ENCODE measurements at places on chromosomes 1 and 21.

GRCh38 chr1:70497152-70497551 is 86.1 kb downstream of the CTH start:
- no peak for DNase-seq

- DNase-seq = no peak
Observed at GRCh38 chr1:67766141-67766978, 66.9 kb downstream of the GNG12 start.

DNA sequence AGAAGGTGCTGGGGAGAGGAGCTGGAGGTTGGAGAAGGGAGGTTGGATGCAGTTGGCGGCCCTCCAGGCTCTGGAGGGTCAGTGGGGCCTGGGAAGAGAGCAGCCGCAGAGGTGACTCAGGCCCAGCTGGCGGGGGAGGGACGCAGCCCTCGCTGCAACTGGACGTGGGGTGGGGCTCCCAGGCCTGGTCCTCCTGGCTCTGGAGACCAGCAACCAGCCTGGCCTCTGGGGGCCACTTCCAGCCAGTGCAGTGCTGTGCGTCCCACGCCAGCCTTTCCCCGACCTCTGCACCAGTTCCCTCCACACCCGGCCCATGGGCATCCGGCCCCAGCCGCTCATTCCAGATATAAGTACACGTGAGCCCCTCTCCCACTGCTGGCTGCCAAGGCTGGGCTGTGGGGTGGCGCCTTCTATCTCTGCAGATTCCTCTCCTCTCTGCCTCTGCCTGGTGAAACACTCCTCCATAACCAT is 38.0 kb upstream of the COL18A1 start:
- peak; percentile 91 for DNase-seq

- no peak for DNase-seq
Observed at GRCh38 chr1:230735447-230735846, 11.7 kb upstream of the CAPN9 start.

- DNase-seq = no peak
Observed at GRCh38 chr1:153717330-153717729, 10.5 kb upstream of the INTS3 start.

- no peak for DNase-seq
Observed at GRCh38 chr1:112146201-112146715, 156.8 kb upstream of the KCND3 start.

DNA sequence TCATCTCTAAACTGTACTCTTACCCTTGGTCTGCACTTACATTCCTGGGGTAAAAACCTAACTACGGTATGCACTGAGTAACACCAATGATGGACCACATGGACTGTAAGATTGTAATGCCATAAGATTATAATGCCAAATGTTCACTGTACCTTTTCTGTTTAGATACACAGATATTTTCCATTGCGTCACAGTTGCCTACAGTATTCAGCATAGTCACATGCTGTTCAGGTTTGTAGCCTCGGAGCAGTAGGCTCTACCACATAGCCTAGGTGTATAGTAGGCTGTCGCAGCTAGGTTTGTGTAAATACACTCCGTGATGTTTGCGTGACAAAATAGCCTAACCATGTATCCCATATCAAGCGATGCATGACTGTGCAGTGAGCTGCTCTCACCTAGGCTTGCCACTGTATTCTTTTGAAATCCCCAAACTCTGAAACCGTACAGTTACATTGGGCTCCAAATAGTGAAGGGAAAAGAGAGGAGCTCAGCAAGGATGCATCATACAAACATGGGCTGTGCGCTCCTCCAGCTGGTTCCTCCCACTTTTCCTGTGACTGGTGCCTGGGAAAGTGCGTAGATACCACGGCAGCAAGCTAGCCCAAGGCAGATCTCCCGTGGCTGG is 35.2 kb downstream of the CFAP57 start:
- no peak for DNase-seq

DNA sequence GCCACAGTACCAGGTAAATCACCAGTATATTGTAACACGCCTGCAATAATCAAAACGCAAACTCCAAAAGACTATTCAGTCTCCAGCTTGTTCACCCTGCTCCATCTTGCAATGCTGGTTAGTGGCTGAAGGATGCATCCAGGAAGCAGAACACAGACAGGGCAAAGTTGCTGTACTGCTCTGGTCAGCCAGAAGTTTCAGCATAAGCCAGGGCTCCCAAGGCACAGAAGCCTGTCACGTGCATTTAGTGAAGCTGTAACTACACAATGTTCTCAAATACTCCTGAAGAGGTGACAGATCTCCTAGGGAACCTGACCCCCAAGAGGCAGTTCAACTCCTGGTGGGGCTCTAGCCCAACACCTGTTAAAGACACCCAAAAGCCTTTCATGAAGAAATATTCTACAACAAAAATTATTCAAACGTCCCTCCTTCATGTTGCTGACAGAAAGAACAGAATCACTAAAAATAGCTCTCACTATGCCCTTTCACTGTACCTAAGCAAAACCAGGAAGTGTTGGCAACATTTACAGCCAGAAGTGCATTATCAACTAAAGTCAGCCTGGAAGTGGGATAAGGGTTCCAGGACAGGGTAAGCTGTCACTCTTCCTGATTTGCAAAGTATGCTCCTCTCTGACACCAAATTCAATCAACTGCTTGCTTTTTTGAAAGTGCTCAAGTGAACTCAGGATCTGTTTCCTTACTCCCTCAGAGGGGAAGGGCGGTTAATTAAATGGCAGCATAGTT is 52.1 kb downstream of the SLC35D1 start:
- DNase-seq = no peak

- DNase-seq = no peak
Observed at GRCh38 chr1:94280541-94280940, 43.2 kb upstream of the ARHGAP29 start.

- no peak for DNase-seq
Observed at GRCh38 chr1:64194168-64195080, 9.0 kb upstream of the UBE2U start.

GRCh38 chr1:66929691-66929998 is 4.9 kb downstream of the MIER1 start:
- no peak for DNase-seq

DNA sequence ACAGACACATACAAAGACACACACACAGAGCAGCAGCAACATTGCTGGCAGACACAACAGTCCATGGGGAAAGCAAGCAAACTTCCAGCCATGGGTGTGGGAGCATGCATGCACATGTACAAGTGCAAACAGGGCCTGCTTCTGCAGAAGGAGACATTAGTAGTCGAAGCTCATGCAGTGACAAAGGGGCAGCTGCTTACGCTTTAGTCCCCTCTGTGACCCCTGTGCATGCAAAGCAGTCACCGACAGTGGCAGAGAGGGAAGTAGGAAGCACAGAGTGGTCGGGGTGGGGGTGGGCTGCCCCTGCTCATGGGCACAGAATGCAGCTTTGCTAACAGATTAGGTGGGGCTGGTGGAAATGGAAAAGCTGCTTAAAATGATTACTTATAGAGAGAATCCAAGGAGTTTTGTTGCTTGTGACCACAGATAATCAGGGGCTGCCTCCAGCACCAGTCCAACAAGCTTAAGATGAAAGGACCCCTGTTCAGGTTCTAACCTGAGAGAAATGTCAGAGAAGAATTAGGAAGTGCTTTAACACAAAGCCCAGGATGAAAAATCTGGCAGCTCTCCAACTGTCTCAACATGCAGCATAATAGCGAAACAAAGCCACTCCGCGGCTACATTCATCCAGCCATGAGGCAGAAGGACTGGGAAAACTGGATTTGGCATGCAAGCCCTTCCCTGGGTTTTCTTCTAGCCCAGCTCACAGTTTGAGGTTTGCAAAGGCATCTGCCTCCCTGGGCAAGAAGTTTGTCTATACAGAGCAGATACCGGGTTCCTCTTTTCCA is 378.9 kb downstream of the KCNH1 start:
- DNase-seq = no peak

- no peak for DNase-seq
Observed at GRCh38 chr1:238642231-238642630, 744.1 kb upstream of the CHRM3 start.

DNA sequence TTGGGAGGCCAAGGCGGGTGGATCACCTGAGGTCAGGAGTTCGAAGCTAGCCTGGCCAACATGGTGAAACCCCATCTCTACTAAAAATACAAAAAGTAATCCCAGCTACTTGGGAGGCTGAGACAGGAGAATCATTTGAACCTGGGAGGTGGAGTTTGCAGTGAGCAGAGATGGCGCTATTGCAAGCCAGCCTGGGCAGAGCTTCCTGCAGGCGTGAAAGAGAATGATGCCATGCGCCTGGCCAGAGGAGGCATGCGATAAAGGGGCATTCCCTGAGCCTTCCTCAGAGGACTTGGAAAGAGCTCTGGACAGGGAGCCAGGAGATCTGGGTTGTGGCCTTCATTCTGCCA is 3.2 kb downstream of the E2F2 start:
- no peak for DNase-seq

DNA sequence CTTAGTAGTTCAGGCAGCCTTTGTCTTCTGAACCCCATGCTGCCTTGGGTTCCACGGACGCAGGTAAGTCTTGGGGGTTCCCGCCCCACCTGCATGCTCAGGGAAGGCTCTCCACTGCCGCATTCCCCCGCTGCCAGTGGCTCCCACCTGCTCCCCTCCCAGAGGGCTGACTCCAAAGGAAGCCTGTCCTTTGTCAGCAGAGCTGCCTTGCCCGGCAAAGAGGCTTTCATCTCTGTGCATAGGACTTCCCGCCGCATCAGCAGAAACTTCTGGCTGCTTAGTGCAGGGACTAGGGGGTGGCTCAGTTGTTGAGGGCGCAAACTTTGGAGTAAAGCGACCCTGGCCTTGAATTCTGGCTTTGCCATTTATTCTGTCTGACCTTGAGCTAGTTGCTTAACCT is 25.2 kb upstream of the ACTL8 start:
- DNase-seq = no peak

DNA sequence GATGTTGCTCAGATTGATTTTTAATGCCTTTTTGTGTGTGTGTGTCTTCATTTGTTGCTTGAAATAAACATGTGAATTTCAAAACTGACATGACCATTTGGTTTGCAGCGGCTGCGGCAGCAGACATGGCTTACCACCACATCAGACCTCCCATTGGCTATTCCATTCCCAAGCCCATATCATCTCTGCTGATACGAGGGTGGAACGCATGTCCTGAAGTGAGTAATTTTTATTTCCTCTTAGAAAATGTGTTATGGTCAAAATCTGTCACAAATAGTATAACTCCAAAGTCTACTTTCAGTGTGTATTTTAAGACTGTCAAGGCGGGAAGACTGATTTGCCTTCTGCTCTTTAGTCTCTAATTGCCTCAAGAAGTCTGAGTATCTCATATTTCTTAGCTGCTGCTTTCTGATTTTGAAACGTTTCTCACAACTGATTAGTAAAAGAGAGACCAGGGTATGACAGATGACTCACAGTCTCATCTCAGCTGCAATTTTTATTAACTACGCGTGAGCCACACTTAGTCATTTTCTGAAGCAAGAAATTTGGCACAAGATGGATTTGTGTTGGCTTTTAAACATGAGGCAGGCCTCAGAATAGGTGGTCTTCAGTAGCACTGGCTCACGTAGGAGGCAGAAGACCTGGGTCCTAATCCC is 49.0 kb downstream of the LRRC53 start:
- DNase-seq = no peak

GRCh38 chr21:37555672-37556261 is 189.2 kb downstream of the DYRK1A start:
- peak; percentile 62 for DNase-seq

- DNase-seq = no peak
Observed at GRCh38 chr1:38073534-38074301, 27.1 kb upstream of the POU3F1 start.

- DNase-seq = no peak
Observed at GRCh38 chr1:211829343-211830054, 1.1 kb downstream of the LPGAT1 start.

GRCh38 chr1:5273280-5274003 is 619.0 kb downstream of the AJAP1 start:
- DNase-seq = no peak

GRCh38 chr1:54081306-54082270 is 28.2 kb downstream of the TCEANC2 start:
- no peak for DNase-seq

- DNase-seq = no peak
Observed at GRCh38 chr1:32361674-32362473, 411 bp downstream of the FAM229A start.

GRCh38 chr1:71882226-71882625 is 400.1 kb downstream of the NEGR1 start:
- no peak for DNase-seq

GRCh38 chr21:33848249-33848953 is 67.2 kb downstream of the ATP5PO start:
- DNase-seq = no peak

- no peak for DNase-seq
Observed at GRCh38 chr1:44559330-44559729, 115.0 kb downstream of the TMEM53 start.

DNA sequence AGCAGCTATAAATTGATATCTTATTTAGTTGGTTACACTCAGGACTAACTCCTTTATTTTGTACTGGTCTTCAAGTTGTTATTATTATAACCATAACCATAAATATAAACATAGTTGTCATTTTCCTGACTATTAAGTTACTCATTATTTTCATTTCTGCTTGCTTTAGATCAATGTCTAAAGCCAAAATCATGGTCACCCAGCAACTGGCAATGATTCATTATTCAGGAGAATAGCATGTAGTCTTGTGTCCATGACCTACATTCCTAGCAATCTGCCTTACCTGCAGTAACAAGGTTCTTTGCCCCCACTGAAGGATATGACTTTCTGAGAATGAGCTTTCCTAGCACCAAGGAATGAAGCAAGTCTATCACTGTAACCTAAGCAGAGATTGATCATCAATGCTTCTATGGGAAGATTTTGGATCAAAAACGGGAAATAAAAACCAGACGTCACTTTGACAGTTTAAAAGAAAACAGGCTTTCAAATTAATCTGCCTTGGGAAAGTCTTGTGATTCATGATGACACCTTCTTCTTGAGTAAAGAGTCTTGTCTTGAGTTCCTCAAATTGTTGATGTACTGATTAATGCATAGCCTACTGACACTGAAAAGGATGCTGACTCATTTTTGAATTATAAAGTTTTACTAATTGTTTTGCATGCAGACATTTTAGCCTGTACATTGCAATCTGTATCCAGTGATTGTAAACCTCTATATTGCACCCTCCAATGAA is 203.3 kb upstream of the IVNS1ABP start:
- no peak for DNase-seq

- peak; percentile 79 for DNase-seq
Observed at GRCh38 chr1:227885648-227886502, 61.9 kb downstream of the WNT9A start.

GRCh38 chr1:8059161-8059622 is 33.1 kb upstream of the ERRFI1 start:
- no peak for DNase-seq

Data from osteocyte (in vitro differentiated cells).